ENCODE measurements at places on chromosomes 1 and 21.

GRCh38 chr21:44888581-44889550 lies 15.4 kb upstream of the PTTG1IP start:
- DNase-seq: no peak

DNA sequence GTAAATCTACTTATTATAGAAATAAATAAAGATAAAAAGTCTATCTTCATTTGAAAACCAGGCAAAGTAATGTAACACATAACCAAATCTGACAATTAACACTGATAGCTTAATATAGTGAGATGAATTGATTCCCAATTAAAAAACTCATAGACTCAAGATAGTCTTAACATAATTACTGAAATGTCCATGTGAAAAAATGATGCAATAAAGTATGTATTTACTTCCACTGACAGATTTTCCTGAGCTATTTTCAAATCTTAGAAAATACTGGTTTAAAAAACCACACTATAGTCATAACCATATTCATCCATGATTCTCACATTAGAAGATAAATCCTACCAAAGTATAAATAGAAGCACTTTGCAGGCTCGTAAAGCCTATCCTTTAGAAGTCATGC lies 9.6 kb upstream of the DONSON start:
- no peak for DNase-seq

- DNase-seq: no peak
Measured at GRCh38 chr1:1956586-1957532, 37.8 kb upstream of the TMEM52 start.

- peak; percentile 77 for DNase-seq
Measured at GRCh38 chr1:8314346-8315280, 3.3 kb upstream of the SLC45A1 start.

DNA sequence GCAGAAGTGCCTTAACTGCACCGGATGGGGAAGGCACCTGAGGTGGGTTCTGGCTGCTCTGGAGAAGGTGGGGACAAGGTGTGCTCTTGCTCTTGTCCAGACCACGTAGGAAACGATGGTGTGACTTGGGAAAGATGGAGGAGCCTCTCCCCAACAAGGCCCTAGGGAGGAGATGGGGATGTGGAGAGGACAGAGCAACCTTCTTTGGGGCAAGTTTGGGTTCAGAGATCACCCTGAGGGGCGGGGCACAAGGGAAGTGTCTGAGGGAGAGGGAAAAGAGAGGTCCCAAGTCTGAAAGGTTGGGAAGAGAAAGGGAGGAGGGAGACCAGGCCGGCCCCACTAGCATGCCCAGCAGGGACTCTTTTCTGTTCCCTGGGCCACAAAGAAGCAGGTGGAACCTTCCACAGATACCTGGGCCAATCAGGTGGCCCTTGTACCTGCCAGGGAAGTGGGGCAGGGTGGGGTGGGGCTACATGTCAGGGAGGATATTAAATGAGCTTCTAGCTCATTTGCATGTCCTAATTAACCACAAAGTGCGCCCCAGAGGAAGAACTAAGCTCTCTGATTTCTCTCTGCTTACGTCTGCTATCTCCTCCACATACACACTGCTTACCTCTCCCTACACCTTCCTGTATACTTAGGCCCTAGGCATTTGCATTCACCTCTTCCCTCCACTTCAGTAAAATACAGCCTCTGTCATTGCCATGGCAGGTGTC lies 15.9 kb downstream of the INKA2 start:
- DNase-seq: no peak

- no peak for DNase-seq
Measured at GRCh38 chr1:200903793-200904192, 9.1 kb downstream of the INAVA start.

GRCh38 chr1:67889953-67890567 lies 56.8 kb upstream of the GNG12 start:
- peak; percentile 92 for DNase-seq

GRCh38 chr1:166282391-166283137 lies 115.8 kb upstream of the FAM78B start:
- no peak for DNase-seq

- DNase-seq: no peak
Measured at GRCh38 chr1:180952657-180953013, 39.9 kb downstream of the KIAA1614 start.

- DNase-seq: no peak
Measured at GRCh38 chr1:211683396-211684297, 8.2 kb upstream of the NEK2 start.

GRCh38 chr21:43825936-43826622 lies 36.7 kb downstream of the RRP1 start:
- DNase-seq: no peak

- no peak for DNase-seq
Measured at GRCh38 chr1:224914292-224914900, 15.1 kb upstream of the DNAH14 start.

GRCh38 chr1:14522077-14522925 lies 76.2 kb upstream of the KAZN start:
- DNase-seq: peak; percentile 98

DNA sequence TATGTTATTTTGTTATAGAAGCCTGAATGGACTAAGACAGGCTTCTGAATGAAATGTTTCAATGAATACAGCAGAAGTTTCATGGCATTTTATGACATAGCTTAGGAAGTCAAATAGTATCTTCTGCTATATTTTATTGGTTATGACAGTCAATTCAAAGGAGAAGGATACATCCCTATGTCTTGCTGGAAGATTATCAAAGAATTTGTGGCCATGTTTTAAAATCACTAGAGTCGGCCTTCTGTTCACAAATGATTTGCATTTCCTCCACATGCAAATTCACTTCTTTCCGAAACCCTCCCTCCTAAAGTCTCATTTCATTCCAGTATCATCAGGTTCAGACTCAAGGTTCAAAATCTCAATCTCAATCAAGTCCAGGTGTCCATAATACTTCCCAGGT lies 679.2 kb upstream of the ADAMTS5 start:
- DNase-seq: no peak

GRCh38 chr1:90963651-90964050 lies 58.2 kb downstream of the ZNF644 start:
- peak; percentile 5 for DNase-seq

DNA sequence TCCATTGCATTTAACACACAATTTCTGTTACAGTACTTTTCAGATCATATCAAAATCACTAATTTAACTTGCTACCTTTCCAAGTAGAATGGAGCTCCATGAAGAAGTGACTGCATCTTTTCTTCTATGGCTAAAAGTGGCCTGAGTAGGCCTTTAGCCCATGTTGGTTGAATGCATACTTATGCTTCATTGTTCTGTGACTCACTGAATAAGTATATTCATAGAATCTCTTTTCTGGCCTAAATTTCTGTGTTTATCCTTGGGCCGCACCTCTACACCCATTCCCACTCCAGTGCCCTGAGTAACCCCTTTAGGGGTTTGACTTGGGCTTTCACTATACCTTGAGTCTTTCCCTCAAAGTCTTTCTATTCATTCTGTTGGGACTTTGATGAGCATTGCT lies 42.1 kb upstream of the ARHGAP29 start:
- no peak for DNase-seq

DNA sequence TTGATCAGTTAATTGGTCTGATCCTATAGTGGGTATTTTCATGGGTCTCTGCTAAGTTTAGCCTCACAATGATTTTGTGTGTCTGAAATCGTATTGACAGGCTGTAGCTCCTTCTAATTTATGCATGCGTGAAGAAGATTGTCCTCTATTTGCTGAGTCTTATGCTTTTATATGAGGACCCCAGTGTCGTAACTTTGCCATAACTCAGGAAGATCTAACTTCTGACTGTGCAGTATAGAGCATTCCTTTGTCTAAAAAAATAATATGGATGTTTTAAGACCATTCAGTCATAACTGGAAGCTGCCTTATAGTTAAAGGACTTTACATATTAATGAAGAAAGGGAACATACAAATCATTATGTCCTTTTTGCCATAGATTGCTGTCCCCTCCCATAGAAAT lies 73.3 kb downstream of the CAMTA1 start:
- DNase-seq: no peak

DNA sequence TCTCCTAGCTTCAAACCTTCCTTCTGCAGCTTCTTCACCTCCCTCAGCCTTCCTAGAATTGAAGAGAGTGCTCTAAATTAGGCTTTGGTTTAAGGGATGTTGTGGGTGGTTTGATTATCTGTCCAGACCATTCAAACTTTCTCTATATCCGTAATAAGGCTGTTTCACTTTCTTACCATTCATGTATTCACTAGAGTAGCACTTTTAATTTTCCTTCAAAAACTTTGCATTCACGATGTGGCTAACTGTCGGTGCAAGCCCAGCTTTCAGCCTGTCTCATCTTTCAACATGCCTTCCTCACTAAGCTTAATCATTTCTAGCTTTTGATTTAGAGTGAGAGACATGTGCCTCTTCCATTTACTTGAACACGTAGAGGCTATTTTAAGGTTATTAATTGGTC lies 26.2 kb upstream of the DESI2 start:
- no peak for DNase-seq

GRCh38 chr1:248756151-248756550 lies 592 bp upstream of the LYPD8 start:
- no peak for DNase-seq

- DNase-seq: no peak
Measured at GRCh38 chr1:152035539-152036266, 1.1 kb downstream of the S100A11 start.

GRCh38 chr1:8510041-8510823 lies 192.3 kb downstream of the SLC45A1 start:
- DNase-seq: peak; percentile 76

- no peak for DNase-seq
Measured at GRCh38 chr1:224850446-224850845, 79.0 kb upstream of the DNAH14 start.

DNA sequence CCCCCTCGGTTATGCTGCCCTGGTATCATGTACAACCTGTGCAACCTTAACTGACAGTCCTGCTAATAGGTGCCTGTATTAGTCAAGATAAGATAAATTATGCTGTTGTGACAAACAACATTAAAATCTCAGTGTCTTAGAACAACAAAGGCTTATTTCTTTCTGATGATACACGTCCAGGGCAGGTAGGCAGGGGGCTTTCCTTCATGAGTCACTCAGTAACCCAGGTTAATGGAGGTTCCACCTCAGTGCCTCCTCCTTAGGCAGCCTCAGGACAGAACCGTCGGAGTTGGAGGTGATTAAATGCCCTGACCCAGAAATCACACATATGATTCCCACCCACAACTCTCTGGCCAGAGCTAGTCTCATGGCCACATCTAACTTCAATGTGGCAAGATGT lies 94.6 kb upstream of the CASZ1 start:
- DNase-seq: no peak

DNA sequence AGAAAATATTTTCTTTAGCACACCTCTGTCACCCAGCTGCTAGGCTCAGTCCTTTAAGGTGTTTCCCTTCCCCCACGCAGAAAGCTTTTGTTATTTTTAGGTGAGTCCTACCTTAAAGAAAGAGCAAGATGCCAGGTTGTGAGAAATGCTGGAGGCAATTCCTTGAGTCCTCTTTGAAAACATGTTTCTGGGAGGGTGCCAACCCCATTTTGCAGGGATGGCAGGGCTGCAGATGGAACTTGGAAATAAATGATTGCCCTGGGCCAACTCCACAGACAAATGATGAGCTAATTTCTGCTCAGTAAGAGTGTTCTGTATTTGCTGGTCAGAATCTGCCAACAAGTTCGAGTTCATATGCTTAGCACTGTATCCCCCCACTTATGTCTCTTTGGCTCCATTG lies 119.2 kb upstream of the RAB3GAP2 start:
- no peak for DNase-seq

GRCh38 chr1:218200979-218201378 lies 84.1 kb upstream of the RRP15 start:
- no peak for DNase-seq

DNA sequence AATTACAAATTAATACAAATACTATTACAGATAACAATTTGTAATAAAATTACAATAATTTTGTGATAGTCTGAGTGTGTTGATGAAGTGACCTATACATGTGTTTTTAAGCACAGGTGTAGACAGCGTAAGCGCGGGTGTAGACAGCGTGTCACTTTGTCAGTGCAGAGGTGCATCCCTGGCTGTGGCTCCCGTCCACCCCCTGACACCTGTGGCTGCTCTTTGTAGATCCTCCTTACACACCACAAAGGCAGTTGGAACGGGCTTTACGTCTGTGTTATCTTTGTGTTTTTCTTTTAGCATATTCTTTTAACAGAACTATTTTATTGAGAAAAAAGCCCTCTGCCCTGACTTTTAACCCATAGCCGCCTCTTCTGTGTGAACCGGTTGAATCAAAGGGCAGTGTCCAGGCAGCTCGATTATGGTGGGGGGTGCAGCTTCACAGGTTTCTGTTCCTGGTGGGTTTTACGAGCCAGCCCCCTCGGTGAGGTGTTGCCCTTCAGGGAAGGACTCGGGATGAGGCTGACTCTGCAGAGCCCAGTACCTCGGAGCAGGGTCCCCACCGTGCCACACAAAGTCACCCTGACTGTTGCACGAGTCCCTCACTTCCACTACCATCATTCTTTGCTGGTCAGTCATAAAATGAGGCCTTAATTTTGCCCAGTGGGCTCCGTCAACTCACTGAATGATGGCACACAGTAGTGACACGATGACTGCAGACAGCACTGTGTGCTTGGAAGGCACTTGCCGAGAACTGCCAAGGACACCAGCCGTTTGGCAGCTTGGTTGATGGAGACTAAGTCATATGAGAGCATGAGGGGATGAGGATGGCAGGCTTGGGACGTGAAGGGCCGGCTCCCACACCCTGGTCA lies 86.4 kb upstream of the COL6A1 start:
- DNase-seq: no peak

DNA sequence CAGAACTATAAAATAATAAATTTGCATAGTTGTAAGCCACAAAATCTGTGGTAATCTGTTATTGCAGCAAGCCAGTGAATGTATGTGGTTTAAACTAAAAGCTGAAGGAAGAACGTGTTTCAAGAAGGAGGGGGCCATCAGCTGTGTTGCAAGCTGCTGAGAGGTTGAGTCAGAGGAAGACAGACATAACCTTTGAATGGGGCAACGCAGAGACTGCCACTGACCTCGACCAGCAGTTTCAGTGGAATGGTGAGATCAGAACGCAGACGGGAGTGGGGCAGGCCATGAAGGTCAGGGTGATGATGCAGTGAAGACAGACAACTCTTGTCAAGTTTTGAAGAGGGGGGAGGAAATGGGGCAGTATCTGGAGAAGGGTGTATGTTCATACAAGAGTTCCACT lies 23.2 kb upstream of the QSOX1 start:
- peak; percentile 95 for DNase-seq

DNA sequence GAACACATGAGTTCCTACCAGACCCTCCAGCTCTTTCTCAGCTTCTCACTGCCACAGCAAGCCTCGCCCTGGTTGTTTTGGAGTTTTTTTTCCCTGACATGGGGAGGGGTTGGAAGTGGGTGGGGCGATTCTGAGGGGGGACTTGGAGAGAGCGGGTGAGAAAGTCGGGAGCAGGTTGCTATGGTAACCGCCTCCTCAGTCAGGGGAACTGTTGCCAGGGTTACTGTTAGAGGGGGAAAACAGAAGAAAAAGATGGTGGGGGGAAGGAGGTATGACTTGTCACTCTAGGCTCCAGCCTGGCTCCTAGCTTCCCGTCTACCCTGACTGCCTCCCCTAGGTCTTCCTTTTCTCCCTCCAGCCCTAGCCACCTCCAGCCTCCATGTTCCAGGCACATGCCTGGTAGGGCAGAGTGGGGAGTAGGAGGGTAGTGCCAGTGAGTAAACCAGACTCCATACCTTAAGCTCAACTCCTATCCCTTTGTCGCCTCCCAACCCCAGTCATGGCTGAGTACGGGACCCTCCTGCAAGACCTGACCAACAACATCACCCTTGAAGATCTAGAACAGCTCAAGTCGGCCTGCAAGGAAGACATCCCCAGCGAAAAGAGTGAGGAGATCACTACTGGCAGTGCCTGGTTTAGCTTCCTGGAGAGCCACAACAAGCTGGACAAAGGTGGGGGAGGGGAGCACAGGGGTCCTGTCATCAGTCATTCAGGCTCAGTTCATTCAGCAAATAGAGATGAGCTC lies 6.0 kb downstream of the PEA15 start:
- no peak for DNase-seq

Data from fibroblast of mammary gland (primary cell).